RCC 7860 (cell line): ENCODE measurements at places on chromosomes 12 and 14.

DNA sequence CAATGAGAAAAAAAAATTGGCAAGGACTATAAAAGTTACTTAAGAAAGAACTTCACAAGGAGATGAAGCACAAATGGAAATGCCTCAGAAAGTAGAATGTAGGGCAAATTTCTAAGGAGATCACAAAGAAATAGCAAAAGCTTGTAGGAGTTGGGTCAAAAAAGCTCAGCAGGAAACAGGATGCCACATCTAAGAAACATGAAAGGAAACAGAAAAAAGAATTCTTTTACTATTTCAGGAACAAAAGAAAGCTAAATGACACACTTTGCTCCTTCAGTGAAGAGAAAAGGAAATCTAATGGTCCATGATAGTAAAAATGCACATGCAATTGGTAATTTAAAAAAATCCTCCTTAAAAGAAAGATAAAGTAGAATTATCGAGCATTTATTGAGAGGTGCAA lies 452.1 kb upstream of the GARIN6 start:
- no peak for DNase-seq

DNA sequence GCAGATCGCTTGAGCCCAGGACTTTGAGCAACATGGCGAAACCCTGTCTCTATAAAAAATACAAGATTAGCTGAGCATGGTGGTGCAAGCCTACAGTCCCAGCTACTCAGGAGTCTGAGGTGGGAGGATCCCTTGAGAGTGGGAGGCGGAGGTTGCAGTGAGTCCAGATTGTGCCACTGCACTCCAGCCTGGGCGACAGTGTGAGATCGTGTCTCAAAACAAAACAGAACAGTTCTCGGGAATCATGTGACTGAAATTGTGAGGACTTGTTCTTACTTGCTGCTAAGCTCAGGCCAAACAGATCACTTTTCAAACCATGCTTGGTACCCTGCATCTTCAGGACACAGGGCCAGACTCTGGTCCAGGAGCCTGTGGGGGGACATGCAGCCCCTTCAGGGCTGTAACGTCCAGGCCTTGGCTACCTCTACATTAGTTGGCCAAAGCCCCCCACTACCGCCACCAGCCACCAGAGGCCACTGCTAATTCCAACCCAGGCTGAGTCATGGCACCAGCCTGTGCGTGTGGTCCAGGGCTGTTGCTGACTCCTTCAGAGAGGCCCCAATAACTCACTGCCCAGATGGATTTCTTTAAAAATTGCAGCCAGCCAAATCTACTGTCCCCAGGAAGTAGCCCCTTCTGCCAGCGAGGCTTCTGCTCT lies 33.4 kb upstream of the SYNDIG1L start:
- DNase-seq: peak; percentile 9

DNA sequence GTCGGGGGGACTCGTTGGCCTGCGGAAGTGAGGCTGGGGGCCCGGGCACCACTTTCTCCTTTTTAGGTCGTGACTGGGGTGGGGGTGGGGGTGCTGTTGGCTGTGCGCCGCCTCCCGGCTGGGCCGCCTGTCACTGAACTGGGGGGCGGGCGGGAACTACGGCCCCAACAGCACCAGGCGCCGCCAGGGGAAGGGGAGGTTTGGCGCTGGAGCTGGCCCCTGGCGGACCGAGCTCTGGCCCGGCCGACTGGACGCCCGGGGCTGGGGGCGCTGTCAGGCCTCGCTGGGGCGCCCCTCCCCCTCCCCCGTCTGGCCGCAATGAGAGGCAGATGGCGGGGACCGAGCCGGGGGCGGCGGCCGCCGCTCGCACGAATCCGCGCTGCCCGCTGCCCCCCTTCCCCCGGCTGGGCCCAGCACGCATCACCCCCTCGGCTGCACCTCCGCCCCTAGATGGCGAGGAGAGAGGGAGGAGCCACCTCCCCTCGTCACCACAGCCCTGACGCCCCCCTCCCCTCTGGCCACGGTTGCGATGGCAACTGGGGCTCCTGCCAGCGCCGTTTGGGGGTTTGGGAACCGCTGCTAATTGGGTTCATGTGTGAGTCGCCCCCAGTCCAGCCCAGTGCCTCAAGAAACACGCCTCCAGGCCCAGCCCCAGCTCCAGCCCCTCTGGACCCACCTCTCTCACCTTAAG lies 723 bp downstream of the NFATC4 start:
- no peak for DNase-seq

DNA sequence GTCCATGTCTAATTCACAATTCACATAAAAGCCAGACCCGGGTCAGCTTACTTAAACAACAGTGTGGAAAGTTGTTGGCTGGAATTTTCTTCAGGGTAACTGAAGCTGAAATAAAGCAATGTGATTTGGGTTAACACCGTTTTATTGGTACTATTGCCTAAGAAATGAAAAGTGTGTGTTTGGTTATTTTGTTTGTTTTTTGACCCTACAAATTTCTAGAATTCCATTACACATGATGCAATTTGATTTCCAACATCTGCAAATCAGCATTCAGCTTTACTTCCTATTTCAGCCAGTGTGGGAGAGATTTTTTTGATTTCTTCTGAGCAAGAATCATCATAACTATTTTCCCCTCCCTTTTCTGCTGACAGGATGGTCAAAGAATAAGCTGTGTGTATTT lies 45.7 kb upstream of the CLMN start:
- no peak for DNase-seq

DNA sequence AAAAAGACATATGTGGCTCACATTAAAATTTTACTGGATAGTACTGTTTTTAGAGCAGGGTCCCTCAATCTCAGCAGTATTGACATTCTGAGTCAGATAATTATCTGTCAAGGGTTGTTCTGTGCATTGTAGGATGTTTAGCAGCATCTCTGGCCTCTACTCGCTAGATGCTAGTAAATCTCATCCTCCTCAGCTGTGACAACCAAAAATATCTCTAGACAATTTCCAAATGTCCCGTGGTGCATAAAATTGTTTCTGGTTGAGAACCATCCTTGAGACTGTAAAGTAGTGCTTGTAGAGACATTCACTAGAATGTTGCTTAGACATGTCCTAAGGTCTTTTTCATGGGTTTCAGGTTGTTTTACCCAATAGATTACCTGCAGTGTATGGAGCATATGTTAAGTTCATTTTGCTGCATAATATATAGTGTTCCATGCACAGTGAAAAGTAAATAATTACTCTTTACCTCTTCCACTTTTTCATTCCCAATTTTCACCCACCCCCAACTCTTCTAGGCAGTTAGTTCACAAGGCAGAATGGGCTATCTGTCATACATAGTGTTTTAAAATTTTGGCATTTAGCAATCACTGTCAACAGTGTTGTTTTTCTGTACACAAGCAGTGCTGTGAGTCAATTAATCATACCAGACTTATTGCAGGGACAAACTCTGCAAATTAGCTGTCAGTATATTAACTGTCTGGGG lies 200.2 kb upstream of the SLC38A2 start:
- DNase-seq: no peak

GRCh38 chr12:75315518-75315917 lies 14.6 kb downstream of the CAPS2 start:
- DNase-seq: peak; percentile 31

GRCh38 chr14:92481811-92482555 lies 31.6 kb upstream of the RIN3 start:
- no peak for DNase-seq

DNA sequence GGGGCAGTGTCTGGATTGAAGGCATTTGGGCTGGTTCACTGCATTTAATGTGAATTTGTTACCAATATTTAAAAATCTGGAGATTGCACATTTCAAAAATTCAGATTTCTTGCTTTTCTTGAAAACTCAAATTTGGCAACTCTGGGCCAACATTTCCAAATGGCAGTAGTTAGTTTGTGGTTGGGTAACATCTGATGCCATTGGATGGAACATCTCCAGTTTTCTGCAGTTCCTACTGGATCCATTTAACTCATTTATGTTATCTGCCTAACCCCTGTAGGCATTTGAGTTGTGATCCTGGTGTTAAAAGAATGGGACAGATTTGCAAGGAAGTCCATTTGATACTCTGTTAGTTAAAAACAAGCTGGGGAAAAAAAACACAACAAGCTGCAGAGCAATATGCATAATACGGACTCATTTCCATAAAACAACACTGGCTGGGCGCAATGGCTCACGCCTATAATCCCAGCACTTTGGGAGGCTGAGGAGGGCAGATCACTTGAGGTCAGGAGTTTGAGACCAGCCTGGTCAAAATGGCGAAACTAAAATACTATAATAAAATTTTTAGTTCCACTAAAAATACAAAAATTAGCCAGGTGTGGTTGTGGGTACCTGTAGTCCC lies 7.9 kb downstream of the EIF2B2 start:
- DNase-seq: no peak

- DNase-seq: no peak
Measured at GRCh38 chr14:73823339-73823885, 28.2 kb upstream of the PTGR2 start.

DNA sequence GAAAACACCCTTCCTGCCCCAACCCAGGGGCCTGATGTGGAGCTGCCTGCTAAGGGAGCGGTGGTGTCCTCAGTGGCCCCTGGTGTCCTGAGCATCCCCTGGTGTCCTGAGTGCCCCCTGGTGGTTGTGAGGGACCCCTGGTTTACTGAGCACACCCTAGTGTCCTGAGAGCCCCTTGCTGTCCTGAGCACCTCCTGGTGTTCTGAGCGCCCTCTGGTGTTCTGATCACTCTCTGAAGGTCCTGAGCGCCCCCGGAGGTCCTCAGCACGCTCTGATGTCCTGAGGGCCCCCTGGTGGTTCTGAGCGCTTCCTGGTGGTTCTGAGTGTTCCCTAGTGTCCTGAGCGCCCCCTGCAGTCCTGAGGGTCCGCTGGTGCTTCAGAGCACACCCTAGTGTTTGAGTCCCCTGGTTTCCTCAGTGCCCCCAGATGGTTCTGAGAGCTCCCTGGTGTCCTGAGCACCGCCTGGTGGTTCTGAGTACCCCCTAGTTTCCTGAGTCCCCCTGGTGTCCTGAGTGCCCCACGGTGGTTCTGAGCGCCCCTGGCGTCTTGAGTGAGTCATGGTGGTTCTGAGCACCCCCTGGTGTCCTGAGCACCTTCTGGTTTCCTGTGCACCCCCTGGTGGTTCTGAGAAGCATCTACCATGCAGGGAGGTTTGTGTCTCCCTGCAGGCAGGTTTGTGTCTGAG lies 1004.2 kb downstream of the TMEM121 start:
- no peak for DNase-seq

- no peak for DNase-seq
Measured at GRCh38 chr14:65336191-65336591, 76.3 kb upstream of the FUT8 start.

DNA sequence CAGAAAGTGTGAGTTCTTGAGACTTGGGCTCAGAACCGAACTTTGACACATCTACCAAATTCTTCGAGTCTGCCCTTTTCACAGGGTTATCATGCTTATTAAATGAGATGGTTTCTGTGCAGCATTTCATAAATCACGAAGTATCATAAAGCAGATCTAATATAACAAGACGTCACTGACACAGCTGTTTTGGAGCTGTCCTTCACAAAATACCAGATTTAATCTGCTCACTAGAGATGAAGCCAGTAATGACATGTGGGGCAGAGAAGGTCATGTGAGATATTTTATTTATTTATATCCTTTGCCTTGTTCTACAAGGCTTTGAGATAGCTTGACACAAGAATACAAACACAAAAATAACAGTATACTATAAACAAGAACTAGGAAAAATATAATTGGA lies 127.0 kb downstream of the RPAP3 start:
- no peak for DNase-seq

DNA sequence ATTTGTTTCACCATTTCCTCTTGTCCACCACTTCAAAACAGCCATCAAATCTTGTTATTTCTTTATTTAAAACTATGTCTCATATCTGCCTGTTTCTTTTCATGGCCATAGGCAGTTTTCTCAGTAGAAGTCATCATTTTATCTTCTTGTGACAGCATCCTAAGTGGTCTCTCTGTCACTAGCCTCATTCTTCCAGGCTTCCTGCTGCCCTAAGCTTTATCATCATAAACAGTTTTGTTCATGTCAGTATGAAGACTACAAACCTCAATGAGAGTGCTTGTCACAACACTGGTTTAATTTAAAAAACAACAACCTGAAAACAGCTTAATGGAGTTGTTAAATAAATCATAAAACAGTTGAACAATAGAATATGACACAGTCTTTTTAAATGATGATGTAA lies 387.8 kb upstream of the RPL10L start:
- DNase-seq: no peak

- no peak for DNase-seq
Measured at GRCh38 chr12:115412831-115413230, 728.9 kb upstream of the TBX3 start.

DNA sequence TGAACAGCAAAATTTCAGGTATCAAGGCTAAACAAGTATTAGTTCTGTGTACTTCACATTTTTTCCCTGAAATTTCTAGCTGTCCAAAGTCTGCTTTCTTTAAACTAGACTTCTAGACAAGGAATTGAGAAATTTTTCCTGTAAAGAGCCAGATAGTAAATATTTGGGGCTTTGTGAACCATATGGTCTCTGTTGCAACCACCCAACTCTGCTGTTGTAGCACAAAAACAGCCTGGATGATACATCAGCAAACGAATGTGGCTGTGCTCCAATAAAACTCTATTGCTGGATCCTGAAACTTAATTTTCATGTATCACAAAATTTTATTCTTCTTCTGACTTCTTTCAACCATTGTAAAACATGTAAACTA lies 96.0 kb upstream of the SLC38A4 start:
- DNase-seq: no peak

GRCh38 chr14:91444335-91445020 lies 26.9 kb upstream of the CCDC88C start:
- DNase-seq: no peak

- DNase-seq: no peak
Measured at GRCh38 chr12:117279606-117280005, 81.8 kb downstream of the NOS1 start.

- no peak for DNase-seq
Measured at GRCh38 chr14:93039649-93040315, 75.9 kb downstream of the ITPK1 start.

DNA sequence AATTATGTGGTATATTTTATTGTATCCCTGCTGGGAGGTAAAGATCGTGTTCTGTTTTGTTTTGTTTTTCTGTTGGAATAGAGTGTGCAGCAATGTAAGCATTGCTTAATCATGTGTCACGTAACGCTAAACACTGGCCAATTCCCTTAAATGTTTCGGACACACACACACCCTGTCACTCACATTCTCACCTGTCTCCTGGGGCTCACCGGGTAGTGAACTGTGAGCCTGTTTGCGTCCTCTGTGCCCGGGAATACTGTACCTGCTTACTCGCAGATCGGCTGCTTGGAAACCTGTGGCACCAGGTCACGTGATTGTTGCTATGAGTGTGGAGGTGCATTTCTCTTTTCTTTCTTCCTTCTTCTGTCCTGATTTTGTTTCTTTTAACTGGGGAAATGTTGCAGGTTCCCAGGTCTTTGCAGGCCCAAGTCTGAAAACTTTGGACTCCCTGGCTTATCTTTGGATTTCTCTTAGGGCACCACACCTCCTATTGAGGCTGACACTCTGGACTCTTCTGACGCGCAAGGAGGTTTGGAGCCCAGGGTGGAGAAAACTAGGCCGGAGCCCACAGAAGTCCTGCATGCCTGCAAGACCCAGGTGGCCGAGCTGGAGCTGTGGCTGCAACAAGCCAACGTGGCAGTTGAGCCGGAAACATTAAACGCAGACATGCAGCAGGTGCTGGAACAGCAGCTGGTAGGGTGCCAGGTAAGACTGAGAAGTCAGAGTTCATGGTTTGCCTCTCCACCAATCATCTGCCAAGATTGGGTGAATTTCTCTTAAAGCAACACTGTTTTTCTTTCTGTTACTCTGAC lies 181.1 kb downstream of the ESR2 start:
- no peak for DNase-seq
